ENCODE measurements at places on chromosomes 4 and X. TPM values are rescaled to one million over a fixed set of nuclear protein-coding genes. Genes with fewer than 3 reads are reported as not detected.

FOXR2 gene
- not detected for total RNA-seq

GCNA gene
- 2.9 TPM for total RNA-seq

HPGD gene
- 5.0 TPM for total RNA-seq

BRS3 gene
- total RNA-seq, result not detected

ARHGAP24 gene
- total RNA-seq, result 66.1 TPM

TMEM47 gene
- 63.6 TPM for total RNA-seq

ODAPH gene
- total RNA-seq, result not detected

EPGN gene
- 0.49 TPM for total RNA-seq

SLIT2 gene
- 10.7 TPM for total RNA-seq

POF1B gene
- total RNA-seq, result 0.04 TPM

ASB5 gene
- total RNA-seq, result 94.7 TPM

NUP62CL gene
- 0.84 TPM for total RNA-seq

UCP1 gene
- not detected for total RNA-seq

ALPK1 gene
- total RNA-seq, result 8.7 TPM
